ENCODE measurements at places on chromosomes 16 and 17.

GRCh38 chr17:40659911-40660310, 5.1 kb downstream of the KRT222 start:
- no peak for DNase-seq

GRCh38 chr16:88553739-88554138, 16.5 kb upstream of the ZC3H18 start:
- no peak for DNase-seq

DNA sequence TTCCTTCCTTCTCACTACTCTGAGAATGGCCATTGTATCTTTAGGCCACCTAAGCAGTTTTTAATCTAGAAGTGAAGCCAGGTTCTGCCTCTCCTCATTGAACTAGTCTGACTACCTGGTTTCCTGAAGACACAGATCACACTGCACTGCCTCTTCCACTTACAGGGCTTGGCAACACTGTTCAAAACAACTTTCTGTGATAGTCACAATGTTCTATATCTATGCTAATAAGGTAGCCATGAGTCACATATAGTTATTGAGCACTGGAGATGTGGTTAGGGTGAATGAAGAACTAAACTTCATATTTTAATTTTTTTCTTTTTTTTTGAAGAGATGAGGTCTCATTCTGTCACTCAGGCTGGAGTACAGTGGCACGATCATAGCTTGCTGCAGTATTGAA, 26.9 kb downstream of the RND2 start:
- no peak for DNase-seq

DNA sequence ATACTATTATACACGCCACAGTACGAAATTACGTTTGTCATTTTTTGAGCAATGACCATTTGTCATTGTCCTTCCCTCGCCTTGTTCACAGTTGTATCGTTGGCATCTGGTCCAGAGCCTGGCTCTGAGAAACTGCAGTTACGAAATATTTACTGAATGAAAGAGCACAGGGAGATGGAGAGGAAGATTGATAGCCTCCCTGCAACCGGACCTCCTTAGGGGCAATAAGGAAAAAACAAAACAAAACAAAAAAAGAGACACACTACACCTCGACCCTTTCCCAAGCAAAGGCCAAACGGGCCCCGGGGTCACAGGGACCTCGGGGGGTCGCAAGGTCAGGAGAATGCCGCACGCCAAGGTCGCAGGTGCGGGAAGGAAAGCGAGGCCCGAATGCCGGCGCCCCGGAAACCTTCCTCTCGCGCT, 857 bp downstream of the GOT2 start:
- no peak for DNase-seq

GRCh38 chr17:40068584-40068916, 5.8 kb downstream of the THRA start:
- no peak for DNase-seq

- DNase-seq, result no peak
Measured at GRCh38 chr16:74033441-74033995, 263.1 kb upstream of the PSMD7 start.

DNA sequence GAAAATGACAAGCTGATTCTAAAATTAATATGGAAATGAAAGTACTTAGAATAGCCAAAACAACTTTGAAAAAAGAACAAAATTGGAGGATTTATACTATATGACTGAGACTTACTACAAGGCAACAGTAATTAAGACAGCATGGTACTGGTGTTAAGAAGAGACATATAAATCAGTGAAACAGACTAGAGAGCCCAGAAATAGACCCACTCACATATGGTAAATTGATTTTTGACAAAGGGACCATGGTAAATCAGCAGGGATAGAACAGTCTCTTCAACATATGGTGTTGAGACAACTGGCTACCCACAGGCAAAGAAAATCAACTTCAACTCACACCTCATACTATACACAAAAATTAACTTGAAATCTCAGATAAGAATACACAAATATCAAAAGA, 12.9 kb downstream of the CMC2 start:
- no peak for DNase-seq

All from mesendoderm (in vitro differentiated cells).